ENCODE measurements at places on chromosomes 12 and 14.
A peak's percentile ranks its signal among the peaks of the same experiment; 100 is the strongest.

GRCh38 chr12:55619354-55620138 lies 17.1 kb upstream of the OR10P1 start:
- DNase-seq: no peak

- no peak for DNase-seq
These were observed 46.6 kb upstream of the CDKN3 start for GRCh38 chr14:54350203-54350602.

- no peak for DNase-seq
These were observed 113.3 kb downstream of the CALM1 start for GRCh38 chr14:90510159-90510558.

GRCh38 chr12:91023326-91024004 lies 18.7 kb upstream of the EPYC start:
- DNase-seq: no peak

DNA sequence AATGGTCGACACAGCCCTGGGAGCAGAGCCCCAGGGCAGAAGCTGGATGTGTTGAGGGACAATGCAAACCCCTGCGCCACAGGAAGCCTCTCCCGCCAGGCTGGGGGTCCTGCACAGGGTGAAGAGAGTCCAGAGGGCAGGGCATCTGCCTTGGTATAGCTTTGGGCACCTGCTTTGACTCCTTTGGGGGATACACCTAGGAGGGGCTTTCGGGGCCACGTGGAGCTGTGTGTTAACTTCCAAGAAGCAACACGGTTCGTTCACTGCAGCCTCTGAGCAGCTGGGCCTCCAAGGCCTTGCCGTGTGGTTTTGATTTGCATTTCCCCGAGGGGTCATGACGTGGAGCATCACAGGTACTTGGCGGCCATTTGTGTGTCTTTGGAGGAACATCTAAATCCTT lies 5.8 kb upstream of the PUS1 start:
- no peak for DNase-seq

DNA sequence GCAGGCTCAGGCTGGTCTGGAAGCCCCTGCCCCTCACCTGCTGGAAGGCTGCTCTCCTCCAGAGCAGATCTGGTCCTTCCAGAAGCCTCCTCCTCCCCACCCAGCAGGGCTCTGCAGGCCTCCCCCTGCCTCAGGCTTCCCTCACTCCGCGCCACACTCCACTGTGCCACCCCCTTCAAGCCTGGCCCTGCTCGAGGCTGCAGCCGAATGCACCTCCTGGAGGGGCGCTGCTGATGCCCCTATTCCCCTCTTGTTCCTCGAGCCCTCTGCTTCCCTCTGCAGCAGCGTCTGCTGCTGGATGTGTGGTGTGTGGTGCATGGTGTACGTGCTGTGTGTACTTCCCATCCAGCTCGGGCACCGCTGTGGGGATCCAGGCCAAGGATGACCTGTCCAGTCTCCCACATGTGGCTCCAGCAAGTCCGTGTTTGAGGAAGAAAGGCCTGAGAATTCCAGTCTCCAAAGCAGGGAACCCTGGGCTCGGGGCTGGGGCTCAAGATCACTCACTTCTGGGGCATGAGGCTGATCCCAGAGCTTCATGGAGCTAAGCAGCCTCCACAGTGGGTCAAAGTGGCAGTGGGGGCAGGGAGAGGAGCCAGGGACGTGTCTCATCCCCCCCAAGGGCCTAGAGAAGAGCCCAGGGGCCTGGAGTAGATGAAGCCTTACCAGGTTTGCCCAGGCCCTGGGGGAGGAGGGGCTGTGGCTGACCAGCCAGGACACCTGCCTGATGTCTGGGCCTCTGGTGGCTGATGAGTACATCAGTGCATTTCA lies 136.0 kb upstream of the C14orf180 start:
- DNase-seq: no peak

- no peak for DNase-seq
These were observed 210.9 kb downstream of the LRFN5 start for GRCh38 chr14:41817626-41818025.

GRCh38 chr12:26748741-26749431 lies 84.1 kb downstream of the ITPR2 start:
- no peak for DNase-seq

DNA sequence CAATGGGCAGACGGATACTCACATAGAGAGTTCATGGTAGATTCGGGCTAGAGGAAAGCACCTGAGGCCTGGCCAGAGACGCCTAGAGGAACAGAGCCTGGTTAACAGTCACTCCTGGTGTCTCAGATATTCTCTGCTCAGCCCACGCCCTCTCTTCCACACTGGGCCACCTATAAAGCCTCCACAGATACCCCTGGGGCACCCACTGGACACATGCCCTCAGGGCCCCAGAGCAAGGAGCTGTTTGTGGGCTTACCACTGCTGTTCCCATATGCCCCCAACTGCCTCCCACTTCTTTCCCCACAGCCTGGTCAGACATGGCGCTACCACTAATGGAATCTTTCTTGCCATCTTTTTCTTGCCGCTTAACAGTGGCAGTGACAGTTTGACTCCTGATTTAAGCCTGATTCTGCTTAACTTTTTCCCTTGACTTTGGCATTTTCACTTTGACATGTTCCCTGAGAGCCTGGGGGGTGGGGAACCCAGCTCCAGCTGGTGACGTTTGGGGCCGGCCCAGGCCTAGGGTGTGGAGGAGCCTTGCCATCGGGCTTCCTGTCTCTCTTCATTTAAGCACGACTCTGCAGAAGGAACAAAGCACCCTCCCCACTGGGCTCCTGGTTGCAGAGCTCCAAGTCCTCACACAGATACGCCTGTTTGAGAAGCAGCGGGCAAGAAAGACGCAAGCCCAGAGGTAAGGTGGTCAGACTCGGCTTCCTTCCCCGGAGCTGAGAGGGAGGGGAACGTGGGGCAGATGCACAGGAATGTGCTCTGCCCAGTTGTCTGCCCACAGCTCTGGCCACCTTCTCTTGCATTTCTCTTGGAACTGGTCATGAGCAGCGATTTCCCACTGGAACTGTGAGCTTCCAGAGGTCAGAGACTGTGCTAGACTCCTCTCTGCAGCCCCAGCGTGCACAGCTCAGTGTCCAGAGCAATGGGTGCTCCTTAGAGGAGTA lies at the start of gene CD4:
CD4 (plus strand) TSS at position 557 of the 953 bp plus-strand sequence. CDS start 10,611 bp downstream, outside the sequence.
- DNase-seq: no peak

DNA sequence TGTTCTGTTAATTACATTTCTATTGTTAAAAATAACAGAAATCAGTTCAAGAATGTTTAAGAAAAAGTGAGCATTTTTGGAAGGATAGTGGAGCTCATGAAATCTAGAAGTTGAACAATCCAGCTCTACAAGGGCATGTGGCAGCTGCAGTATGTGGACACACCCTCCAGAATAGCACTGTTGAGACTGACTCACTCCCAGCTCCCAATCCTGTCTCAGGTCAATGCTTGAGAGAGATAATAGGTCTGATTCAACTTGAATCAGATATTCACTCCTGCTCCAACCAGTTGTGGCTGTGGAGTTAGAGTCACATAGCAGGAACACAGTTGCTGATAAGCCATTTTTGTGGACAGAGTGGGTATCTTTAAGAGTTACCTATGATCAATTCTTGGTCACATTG lies 113.0 kb upstream of the NTF3 start:
- no peak for DNase-seq

DNA sequence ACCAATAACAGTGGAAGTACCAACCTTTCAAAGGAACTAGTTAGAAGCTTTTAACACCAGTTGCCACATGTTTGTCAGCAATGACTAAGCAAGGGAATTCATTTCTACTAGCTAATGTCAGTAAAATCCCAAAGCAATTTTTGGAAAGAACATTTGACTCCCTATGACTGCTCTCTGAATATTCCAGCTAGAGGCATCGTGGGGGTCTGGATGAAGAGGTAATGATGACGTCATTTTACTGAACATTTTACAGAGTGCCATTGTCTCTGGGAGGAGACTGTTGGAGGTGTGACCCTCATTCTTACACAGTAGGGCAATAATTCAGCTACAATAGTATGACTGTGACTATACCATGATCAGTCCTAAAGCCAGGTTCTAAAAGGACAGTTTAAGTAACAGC lies 204.8 kb downstream of the ITPR2 start:
- DNase-seq: no peak

DNA sequence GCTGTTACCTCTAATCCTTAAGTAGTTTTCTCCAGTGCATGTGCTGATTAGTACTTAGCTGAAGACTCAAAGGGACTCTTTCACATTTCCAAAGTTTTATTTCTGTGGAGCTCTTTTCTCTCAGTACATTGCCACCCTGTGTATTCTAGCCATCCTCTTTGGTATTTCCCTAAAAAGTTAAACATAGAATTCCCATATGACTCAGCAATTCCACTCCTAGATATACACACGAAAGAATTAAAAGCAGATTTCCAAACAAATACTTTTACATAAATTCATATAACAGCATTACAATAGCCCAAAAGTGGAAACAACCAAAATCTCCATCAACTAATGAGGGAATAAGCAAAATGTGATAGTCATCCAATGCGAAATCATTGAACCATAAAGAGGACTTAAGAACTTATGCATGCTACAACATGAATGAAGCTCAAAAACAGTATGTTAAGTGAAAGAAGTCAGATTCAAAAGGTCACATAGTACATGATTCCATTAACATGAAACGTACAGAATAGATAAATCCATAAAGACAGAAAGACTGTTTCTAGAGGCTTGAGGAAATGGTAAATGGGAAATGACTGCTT lies 9.0 kb upstream of the NOVA1 start:
- DNase-seq: no peak

GRCh38 chr14:51738754-51739153 lies 87.0 kb downstream of the FRMD6 start:
- DNase-seq: no peak

GRCh38 chr14:95185767-95186392 lies 28.6 kb upstream of the DICER1 start:
- DNase-seq: no peak

DNA sequence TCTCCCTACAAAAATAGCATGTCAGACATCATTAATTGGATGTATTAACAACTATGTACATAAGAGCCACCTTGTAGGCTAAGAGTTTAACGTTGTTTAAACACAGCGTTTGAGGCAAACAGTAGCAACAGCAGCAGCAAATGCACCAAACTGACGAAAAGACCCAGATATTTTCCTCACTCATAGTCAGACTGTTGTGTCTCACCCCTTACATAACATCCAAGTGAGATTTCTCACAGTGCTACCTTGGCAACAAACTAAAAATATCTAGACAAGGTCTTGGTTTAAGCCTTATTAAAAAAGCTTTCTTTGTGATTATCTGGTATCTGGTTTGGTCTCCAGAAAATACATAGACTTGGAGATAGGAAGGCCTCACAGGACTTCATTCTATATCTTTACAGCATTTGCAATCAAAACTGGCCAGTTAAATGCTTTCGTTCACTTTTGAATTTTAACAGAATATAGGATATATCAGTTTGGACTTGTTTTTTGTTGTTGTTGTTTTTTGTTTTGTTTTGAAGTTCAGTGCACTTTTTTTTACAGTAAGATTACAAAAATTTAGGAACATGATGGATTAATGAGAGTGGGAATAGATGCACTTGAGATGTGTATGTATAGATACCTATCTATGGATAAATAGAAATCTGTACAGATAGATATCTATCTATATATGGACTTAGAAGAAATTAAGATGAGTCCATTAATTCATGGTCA lies 4.1 kb downstream of the BHLHE41 start:
- DNase-seq: no peak

DNA sequence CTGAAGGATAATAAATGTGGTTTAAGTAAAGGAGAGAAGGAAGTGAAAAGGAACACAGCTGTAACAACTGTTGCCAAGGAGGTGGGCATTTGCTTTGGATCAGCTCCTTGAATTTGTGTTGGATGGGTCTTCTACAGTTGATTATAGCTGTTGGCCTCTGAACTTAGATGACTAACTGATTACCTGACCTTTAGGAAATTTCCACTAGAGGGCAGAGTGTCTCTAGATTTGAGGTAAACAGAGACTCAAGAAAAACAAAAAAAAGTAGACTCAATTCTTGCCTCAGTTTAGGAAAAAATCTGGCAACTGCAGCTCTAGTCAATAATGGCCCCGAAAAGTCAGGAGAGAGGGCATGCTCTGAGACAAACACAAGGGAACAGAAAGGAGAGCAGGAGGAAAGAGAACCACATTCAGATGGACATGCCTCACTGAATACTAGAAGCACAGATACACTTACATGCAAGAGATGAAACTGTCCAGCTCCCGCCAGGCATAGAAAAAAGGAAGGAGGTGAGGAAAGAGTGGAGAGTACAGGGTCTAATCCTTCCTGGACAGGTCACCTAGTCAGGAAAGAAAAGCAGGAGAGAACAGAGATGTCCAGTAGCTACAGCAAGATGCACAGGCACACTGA lies 20.6 kb downstream of the COX14 start:
- DNase-seq: peak; percentile 58

DNA sequence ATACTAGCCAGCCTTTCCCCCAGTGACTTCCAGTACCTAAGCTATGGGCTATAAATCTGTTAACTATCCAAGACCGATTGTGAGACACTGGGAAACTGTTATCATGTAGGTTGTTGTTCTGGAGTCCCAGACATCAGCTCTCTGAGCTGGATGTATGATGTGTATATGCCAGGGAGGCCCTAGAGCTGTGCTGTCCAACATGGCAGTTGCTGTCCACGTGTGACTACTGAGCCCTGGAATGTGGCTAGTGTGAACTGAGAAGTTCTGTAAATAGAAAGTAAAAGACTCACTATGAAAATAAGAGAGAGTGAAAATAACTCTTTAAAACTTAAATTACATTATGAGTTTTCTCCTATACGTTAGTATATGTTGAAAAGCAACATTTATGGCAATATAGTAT lies 755.8 kb upstream of the FBXO33 start:
- no peak for DNase-seq

DNA sequence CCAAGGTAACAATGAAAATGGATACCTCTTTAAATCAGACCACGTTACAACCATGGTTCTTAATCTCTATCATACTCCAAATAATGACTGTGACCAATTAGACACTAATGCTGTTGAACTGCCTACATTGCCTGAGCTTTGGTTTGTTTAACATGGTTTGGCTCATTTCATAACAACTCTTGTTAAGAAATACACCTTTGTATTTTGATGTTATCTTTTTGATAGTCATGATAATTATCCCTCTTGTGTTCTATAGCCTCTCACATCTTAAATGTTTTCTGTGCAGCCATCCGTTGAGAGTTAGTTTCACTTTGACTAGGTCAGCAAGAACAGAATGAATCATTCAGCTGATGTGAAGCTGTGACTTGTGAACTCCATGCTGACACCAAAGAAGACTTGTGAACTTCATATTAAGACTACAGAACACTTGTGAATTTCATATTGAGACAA lies 75.5 kb upstream of the RERGL start:
- DNase-seq: no peak

DNA sequence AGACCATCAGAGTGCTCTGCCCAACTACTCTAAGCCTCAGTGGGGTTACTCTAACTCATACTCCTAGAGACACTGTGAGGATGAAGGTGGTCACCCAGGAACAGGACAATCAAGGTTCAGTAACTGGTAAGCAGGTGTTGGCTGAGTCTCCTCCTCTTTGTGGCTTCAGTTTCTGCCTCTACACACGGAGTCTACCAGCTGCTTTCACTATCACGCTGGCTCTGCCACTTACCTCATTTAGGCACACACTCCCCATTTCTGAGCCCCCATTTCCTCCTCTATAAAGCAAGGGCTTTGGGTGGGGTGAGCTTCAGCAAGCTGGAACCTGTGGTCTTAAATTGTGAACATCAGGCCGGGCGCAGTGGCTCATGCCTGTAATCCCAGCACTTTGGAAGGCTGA lies 7.3 kb upstream of the TCHP start:
- DNase-seq: no peak
